Central memory CD4-positive, alpha-beta T cell (primary cell): ENCODE measurements at places on chromosomes 4 and X.

DNA sequence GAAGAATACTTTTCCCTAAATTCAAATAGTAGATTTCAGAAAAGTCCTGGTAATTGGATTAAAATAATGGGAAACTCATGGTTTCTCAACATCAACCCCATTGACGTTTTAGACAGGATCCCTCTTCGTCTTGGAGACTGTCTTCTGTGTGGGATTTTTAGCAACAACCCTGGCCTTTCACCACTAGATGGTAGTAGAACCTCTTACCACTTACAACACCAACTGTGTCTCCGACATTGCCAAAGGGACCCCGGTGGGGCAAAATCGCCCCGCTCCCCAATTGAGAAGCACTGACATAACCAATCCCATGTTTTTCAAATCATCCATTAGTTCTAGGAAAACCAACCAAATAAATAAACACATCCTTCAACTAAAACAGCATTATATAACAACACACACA, 16.9 kb upstream of the ANOS1 start:
- DNase-seq, result peak; percentile 2

- DNase-seq, result no peak
These were observed 10.9 kb upstream of the YIPF6 start for GRCh38 chrX:68487924-68488323.

DNA sequence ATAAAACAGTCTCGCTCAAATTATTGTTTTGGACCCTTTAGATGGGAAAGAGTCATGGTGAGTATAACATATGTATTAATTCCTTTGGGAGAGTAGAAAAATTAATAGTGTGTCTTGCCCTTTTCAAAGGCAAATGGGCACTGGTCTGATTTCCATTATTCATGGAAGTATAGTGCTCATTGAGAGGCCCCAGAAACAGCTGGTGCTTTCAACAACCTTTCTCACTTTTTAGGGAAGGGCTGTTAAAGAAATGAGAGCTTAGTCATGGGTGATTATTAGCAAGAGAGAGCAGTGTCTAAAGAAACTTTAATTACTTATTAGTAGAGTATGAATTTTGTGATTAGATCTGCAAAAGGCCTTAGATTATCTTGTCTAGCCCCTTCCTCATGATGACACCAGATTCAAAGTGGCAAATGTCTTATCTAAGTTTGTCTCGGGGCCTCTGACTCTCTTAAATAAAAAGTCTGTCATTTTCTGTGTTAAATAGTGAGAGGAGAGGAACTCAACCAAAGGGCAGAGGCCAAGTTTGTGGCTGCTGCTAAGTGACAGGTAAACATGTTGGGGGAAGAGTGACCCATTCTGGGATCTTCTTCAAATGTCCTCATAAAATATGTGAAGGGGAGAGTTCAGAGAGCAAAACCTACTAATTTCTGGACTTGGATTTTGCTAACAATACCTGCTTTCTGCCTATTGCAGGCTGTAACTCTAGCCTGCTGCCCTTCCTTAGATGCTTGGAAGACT, 110.6 kb downstream of the REPS2 start:
- no peak for DNase-seq

- no peak for DNase-seq
These were observed 1367.1 kb downstream of the STIM2 start for GRCh38 chr4:28227764-28228163.

GRCh38 chr4:18442957-18443356, 421.4 kb upstream of the LCORL start:
- no peak for DNase-seq
